ENCODE measurements at places on chromosomes 7 and 10.

GRCh38 chr7:29764227-29764626, 42.1 kb upstream of the WIPF3 start:
- DNase-seq, result peak; percentile 7

DNA sequence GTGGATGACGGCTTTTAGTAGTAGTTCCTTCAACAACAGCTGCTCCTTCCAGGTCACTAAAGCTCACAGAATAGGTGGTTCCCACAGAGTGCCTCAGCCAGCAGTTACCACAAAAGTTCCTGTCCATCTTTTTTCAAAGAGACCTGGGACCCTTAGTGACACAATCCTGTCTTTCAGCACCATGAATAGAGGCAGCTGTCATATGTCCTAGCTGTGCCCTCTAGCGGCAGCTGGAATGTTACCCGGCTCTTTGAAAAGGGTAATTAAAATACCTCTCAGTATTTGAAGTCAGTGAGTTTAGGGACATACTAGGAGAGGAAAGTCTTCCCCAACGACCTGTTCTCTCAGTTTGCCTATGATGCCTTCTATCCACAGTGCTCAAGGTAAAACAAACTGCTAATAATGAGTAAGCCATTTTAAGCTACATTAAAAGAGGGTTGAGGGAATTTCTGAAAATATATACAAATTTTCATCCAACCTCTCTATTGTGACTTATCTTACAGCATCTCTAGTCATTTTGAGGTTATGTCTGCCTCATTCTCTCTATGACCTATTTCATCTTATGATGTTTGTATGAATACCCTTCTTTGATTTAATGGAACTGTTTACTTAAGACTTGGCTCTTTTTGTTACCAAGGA, 290.8 kb downstream of the NXPH1 start:
- peak; percentile 70 for DNase-seq

- no peak for DNase-seq
Measured at GRCh38 chr7:95425694-95426093, 9.1 kb downstream of the PON2 start.

DNA sequence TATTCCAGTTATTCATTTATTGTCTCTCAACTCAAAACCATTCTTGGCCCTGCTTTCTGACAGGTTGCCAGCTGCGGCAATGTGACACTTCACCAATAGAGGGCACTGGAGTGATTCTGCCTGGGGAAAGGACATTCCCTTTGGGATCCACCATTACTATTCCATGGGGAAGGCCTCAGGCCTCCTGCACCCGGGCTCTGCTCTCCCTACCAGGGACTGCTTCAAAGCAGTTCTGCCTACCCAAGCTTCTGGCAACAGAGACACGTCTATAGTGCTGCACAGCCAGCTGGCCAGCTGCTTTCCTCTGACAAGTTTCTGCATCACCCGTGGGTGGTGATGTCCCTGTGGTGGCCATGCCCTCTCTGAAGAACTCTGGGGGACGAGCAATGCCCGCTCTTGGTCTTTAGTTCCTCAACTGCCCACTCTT, 163.8 kb downstream of the ELMO1 start:
- peak; percentile 3 for DNase-seq

- DNase-seq, result no peak
Measured at GRCh38 chr10:14524691-14525324, 194.1 kb upstream of the FRMD4A start.

- DNase-seq, result no peak
Measured at GRCh38 chr10:31853629-31854028, 75.0 kb downstream of the ARHGAP12 start.

DNA sequence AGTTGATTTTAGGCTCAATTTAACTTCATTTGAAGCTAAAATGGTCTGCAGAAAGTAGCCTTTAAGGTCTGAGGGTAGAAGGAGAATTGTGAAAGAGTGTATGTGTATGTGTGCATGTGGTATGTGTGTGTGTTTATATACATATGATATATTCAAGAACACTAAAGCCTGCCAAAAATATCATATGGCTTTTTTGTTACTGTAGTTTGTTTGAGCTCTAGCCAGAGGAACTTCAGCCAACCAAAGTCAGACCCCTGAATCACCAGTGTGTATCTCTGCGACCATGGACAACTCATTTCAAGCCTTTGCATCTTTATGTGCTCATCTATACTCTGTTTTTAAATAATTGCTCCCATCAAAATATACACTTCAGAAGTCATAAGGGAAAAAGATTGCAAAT, 58.4 kb upstream of the HDAC9 start:
- DNase-seq, result no peak

Data from NCI-H1436 (cell line).